ENCODE measurements at places on chromosomes 12 and 14. TPM values are rescaled to one million over a fixed set of nuclear protein-coding genes. Genes with fewer than 3 reads are reported as not detected.

KRT71 gene
- not detected for total RNA-seq

PDE3A gene
- 0.26 TPM for total RNA-seq

KRT75 gene
- total RNA-seq: not detected

PTPRR gene
- under 0.01 TPM for total RNA-seq

MYH6 gene
- total RNA-seq: not detected

DNA sequence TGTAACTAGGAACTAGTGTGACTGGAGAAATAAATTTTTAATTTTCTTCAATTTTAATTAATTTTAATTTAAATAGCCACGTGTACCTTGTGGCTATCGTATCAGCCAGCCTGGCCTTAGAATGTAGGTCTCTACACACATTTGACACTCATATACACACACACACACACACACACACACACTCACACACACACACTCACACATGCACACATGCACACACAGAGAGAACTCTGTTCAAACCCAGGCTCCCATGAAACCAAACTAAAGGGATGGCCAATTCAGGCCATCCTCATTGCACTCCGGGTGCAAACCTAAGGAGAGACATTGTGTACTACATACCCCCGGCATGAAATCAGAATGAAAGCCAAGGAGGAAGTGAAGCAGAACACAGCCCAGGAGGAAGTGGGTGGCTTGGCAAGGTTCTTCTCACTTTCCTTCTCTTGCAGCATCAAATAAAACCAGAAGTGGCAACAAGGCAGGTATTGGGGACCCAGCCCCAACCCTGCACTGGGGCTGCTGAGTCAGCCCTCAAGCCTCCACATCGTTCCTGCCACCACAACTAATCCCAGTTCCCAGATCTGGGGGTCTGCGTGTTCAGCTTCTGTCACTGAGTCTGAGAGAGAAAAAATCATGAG lies 26.2 kb upstream of the CHPT1 start:
- no peak for DNase-seq

DNA sequence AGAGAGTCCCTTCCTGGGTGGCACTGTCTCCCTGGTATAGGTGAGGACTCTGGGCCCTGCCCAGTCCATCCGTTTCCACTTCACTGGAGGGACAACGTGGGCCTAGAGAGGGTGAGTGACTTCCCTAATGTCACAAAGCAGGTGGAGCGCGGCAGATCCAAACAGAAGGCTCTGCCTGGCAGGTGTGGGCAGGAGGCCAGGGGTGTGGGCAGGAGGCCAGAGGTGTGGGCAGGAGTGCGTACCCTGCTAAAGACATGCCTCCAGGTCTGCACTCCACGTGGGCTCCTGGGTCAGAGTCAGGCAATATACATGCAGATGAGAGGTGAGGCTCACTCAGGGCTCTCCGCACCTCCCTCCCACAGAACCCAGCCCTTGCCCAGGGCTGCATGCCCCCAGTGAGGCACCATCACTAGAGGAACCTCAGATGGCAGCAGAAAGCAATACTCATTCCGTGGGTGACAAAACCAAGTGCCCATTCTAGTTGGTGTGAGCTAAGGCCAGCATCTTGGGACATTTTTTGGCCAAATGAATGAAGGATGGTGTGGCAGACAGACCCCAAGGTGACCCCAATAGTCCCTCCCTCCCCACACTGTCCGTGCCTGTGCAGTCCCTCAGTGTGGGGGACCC lies 271.6 kb upstream of the RTL1 start:
- no peak for DNase-seq

GRCh38 chr14:86619726-86620125 lies 1089.8 kb downstream of the FLRT2 start:
- DNase-seq: no peak

GRCh38 chr12:57575771-57576612 lies 15.0 kb upstream of the PIP4K2C start:
- DNase-seq: no peak

DNA sequence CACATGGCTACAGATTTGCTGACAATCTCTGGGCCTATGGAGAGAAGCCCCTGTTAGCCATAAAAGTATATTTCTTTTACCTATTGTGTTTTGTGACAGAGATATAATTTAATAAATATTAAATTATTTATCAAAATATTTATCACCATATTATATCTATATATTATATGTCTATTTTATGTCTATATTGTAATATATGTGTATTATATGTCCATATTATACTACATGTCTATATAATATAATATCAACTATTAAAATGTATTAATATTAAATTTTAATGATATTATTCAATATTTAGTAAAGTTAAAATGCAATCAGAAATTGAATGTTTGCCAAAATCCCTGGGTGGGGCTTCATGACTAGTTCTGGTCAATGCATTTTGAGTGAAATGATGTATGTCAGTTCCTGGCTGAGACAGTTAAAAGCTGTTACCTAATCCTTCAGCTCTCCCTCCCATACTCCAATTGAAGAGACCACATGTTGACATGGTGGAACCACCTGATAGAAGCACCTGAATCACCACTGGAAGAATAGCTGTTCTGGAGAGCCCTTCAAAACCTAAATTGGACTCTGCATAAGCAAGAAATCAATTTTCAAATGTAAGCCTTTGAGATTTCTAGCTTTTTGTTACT lies 357.3 kb upstream of the DDHD1 start:
- DNase-seq: no peak

GRCh38 chr14:102579696-102580549 lies 12.5 kb upstream of the RCOR1 start:
- DNase-seq: peak; percentile 73

- no peak for DNase-seq
Observed at GRCh38 chr14:100900837-100901390, 2.6 kb downstream of the RTL1 start.

Data from fibroblast of lung (primary cell).